Tibial nerve (tissue), 4 donors: ENCODE measurements at places on chromosomes 7 and 10.

DNA sequence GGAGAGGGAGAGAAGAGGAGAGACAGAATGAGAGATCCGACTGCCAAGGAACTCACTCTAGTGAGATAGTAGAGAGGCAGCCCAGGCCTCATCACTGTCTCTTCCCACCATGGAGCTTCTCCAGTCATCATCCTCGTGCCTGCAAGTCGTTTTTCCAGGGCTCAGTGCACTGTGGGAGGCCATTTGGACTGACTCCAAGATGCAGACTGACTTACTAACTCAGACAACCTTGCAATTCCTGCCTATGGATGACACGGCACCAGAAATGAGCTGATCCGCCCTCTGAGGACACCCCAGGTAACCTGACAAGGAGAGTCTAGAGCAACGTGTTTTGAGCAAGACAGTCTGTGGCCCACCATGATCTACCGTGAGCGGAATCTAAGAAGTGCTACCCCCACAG lies 154.9 kb downstream of the GLI3 start:
- no peaks in the 10 kb centered on the region for H3K4me1 ChIP-seq
- H3K4me3 ChIP-seq, result no peak overlapping the region
- H3K36me3 ChIP-seq, result no peaks in the 10 kb centered on the region
- H3K27me3 ChIP-seq, result no peaks in the 10 kb centered on the region
- no peak overlapping the region for H3K27ac ChIP-seq

GRCh38 chr10:44897049-44897448 lies 14.1 kb upstream of the TMEM72 start:
- no peak for DNase-seq
- no peaks in the 10 kb centered on the region for H3K36me3 ChIP-seq
- no peak overlapping the region for H3K4me3 ChIP-seq
- no peak overlapping the region for H3K27ac ChIP-seq

DNA sequence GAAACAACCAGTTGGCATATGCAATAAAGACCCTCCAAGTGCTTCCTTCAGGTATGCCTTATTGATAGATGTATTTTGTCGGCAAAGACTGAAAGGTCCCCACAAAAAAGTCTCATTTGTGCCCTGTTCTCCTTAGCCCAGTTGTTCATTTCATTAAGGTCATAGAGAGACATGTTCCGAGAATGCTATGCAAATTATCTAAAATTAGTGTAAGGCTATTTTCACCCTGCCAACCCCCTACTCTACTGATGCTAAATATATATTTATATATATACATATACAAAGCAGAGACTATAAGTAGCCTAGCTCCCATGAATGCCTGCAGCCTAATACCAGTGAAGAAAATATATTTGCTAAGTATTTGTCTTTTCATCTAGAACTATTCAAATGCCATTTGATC lies 96.7 kb upstream of the ADO start:
- H3K4me1 ChIP-seq, result no peaks in the 10 kb centered on the region
- H3K36me3 ChIP-seq, result no peaks in the 10 kb centered on the region
- no peak for DNase-seq
- H3K4me3 ChIP-seq, result no peak overlapping the region
- no peaks in the 10 kb centered on the region for H3K27me3 ChIP-seq

- DNase-seq, result no peak
- H3K27me3 ChIP-seq, result no peaks in the 10 kb centered on the region
- no peaks in the 10 kb centered on the region for H3K4me1 ChIP-seq
- H3K36me3 ChIP-seq, result no peaks in the 10 kb centered on the region
- no peak overlapping the region for H3K4me3 ChIP-seq
Observed at GRCh38 chr7:122919643-122920181, 33.5 kb upstream of the CADPS2 start.
